ENCODE measurements at places on chromosomes 5 and 9.

DNA sequence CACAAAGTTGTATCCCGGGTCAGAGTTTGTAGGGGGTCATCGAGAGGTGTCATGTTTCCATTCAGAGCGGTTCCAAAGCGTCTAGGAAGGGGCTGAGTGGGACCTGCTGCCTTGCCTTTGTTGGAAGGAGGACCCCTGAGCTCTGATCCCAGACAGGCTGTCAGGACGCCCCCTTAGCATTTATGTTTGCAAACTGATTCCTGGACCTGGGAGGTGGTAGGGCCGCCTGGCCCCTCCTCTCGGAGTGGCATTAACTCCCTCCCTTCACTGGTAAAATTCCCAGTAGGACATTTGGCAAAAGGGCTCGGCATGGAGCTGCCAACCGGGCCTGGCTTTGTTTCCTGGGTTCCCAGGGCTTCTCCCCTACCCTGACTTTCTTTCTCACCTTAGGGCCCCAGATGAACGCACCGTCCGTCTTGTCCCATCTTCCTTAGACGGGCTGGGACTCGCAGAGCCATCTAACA, 2.5 kb downstream of the JADE2 start:
- no peak for DNase-seq

- peak; percentile 35 for DNase-seq
These were observed 296.7 kb downstream of the ARL15 start for GRCh38 chr5:54013556-54014194.

DNA sequence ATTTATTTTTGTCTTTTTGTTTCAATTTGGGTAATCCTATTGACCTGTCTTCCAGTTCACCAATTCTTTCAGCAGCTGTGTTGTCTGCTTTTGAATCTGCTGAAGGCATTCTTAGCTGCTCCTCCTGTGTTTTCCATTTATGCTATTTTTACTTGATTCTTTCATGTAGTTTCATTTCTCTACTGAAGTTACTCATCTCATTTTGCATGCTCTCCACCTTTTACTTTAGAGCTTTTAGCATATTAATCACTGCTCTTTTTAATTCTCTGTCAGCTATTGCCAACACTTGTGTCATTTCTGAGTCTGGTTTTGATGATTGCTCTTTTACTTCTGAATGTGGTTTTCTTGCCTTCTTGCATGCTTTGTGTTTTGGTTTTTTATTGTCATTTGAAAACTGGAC, 496.0 kb upstream of the CLINT1 start:
- DNase-seq = no peak

DNA sequence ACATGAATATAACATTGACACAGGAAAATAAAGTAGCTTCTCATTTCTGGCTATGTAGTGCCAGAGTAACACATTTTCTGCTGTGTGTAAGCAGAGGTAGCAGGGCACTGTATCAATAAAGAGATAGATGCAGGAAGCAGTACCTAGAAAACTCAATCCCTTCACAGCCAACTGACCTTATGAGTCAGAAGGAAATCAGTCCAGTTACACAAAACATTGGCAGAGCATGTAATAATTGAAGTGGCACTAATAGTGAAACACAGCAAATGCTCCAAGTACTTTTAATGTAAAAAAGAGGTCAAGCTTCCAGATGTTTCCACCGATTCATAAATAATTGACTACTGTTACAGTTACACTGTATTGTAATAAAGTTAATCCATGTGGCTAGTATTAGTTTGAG, 706.6 kb downstream of the EFNA5 start:
- DNase-seq = no peak

- DNase-seq = no peak
These were observed 694.1 kb upstream of the C9orf72 start for GRCh38 chr9:28267351-28267750.

DNA sequence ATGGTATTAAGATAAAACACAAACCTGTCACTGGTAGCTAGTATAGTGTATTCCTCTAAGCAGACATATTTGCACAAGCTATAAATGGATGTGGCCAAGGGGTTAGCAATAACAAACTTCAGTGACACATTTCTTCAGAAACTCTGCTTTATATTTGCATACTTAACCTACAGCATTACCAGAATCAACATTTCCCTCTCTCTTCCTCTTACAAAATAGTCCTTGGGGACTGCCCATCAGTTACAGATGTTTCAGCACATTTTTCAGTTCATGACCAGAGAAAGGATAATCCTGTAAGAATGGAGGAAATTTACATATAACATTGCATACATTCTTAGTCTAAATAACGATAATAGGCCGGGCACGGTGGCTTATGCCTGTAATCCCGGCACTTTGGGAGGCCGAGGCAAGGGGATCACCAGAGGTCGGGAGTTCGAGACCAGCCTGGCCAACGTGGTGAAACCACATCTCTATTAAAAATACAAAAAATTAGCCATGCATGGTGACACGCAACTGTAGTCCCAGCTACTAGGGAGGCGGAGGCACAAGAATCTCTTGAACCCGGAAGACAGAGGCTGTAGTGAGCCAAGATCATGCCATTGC, 25.3 kb upstream of the SLC1A1 start:
- no peak for DNase-seq
